ENCODE measurements at places on chromosomes 5 and 9.
A peak's percentile ranks its signal among the peaks of the same experiment; 100 is the strongest.

DNA sequence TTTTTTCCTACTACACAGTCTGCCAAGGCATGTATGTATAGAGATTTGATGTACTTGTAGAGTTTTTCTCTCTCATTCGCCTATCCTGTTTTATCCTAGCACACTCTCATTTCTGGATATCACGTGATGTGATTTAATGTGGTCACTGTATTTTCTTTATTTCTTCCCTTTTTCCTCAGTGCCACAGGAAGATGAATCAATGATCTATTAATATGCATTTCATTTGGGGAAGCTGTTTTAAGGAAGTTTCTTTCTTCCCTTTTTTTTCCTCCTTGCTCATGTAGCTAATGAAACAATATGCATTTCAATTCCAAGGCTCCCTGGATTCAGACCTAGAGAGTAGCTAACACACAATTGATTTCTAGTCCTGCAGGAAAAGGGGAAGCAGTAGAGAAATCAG lies 506.3 kb upstream of the WWC1 start:
- no peak for DNase-seq

DNA sequence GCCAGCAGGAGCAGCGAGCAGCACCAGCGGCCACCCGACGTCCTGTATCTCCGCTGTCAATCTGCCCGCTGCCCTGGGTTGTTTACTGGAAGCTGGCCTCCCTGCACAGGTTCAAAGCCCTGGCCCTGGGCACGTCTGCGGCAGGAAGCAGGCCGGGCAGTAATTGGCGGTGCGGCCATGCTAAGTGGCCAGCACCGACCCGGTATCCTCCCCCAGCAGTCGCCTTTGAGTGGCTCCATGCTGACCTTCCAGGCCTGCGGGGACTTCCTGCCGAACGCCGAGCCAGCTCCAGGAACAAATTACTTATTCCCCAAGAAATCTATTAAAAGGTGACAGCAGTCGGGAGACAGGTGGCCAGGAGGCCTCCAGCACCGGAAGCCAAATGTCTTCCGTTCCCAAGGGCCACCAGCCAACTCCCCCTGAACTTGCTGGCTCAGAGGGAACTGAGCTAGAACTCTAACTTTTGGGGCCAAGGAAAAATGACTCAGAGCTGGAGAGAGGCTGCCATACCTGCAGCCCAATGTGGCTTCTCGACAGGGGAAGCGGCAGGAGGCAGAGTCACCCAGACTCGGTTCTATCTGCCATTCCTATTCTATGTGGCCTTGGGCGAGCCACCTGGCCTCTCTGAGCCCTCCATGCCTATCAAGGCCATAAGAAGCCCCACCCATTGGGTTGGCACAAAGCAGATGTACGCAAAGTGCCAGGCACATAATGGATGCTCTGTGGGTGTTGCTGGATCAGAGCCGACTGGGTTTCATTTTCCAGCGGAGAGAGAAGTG lies 13.7 kb upstream of the PSMB7 start:
- no peak for DNase-seq

DNA sequence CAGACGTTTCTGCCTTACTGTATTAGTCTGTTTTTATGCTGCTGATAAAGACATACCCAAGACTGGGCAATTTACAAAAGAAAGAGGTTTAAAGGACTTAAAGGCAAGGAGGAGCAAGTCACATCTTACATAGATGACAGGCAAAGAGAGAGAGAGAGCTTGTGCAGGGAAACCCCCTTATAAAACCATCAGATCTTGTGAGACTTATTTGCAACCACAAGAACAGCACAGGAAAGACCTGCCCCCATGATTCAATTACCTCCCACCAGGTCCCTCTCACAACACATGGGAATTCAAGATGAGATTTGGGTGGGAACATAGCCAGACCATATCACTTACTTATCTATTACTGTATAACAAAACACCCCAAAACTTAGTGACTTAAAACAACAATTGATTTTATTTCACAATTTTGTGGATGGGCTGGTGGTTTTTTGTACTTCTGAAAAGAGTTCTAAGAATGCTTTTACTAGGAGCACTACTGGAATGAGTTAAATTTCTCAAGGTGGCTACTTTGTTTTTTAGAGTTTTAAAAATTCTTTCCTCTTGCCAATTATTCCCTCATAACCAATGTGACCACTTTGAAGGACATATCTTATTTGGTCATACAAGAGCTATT lies 10.3 kb downstream of the RUSC2 start:
- DNase-seq, result no peak

DNA sequence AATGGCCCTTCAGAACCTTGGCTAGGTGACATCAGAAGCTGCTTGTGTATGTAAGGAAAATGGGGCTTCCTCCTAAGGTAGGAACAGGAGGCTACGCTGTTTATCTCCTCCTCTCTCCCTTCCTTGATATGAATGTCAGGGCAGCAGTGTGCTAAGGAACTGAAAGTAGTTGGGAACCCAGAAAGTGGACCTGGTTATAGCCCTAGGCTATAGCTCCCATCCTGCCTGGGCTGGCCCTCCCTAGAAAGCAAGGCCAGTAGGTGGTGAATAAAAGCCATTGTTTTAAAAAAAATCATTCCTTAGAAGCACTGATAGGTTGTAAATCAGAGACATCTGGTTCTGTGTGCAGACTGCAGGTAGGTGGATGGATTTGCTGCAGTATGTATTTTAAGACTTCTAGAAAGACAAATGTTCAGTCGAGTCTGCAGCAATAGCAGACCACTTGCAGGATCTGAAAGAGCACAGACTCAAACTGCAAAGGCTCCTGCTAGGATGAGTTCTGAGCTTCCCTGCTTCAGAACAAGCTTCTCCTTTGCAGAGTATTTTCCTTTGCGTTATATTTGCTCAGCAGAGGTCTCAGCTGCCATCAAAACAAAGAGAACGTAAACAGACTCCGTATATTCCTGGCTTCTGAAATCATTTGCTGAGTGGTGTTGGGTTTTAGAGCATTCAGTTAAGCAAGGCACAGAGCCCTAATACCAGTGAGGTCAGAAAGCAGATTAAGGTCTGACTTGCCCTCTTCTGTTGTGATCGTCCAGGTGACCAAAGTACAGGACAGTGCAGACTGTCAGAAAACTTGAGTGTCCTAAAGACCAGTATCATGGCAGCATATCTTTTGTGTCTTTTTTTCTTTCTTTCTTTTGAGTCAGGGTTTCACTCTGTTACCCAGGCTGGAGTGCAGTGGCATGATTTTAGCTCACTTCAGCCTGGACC lies 20.1 kb upstream of the CFAP157 start:
- no peak for DNase-seq

- peak; percentile 85 for DNase-seq
Measured at GRCh38 chr9:99823681-99824377, 2.1 kb downstream of the NR4A3 start.

DNA sequence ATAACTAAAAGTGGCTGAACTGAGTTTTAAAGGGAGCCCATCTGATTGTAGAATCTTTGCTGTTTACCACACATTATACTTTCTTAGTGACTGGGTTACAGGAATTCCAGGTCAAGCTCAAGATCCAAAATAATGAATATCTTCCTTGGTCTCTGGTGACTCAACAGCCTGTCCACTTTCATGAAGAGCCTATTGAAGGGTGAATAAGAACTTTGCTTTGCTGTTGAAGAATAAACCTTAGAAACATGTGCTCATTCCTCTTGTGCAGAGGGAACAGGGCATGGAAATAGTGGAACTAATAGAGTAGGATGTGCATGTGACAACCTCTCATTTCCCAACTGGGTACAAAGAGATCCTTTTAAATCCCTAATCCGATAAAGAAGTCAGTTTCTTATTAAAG lies 21.4 kb downstream of the ALDH1A1 start:
- DNase-seq, result no peak

DNA sequence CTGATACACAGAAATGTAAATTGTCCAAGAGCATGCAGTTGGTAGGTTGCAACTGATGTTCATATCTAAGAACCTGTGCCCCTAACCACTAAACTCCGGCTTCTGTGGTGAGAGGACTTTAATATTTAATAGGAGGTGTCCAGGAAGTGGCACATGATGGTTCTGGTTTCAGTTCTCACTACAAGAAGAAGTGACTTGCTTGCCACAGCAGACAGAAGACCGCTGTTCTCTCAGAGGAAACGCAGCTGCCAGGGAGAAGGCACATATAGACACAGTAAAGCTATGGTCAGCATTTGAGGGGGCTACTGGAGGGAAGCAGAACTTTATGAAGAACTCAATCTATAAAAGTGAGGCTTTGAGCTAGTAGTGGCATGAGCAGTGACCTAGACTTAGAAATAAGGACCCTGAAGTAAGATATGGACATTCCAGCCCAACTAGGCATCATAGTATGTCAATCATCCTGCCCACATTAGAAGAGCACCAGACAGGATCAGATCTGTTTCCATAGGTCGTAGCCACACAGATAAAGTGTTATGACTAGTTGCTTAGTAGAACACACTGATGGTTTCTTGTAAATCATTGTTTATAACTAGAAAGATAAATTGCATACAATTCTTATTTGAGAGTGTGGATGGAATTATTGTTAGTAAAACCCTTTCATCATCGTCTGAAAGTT lies 36.4 kb upstream of the DAB2 start:
- DNase-seq, result no peak

- no peak for DNase-seq
Measured at GRCh38 chr9:135878528-135879236, 28.7 kb downstream of the CAMSAP1 start.

DNA sequence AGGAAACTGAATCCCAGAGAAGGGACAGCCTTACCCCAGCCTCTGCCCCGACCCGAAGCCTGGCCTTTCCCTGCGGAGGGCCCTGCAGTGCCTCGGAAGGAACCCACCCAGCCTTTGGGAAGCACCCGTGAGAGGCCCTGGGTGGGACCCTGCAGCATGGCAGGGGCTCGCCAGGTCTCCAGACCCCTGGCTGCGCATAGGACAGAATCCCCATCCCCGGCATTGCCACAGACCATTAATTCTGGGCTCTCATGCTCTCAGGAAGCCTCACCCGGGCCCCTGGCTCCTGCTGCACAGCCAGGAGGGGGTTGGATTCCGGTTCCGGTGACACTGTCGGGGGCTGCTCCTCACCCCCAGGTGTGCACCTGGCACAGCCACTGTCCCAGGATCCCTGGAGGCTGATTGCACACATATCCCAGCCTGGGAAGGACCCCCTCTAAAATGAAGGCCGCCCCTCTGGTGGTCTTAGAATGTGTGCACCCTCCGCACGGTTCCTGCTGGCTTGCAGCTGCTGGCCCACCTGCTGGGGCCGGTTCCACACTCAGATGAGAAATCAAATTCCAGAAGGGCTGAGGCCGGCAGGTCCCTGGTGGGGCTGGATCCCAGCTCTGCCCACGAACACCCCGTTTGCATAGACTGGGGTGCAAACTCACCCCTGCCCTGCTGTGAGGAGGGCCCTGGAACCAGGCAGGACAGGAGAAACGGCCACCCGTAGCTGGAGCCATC lies 4.7 kb downstream of the EGFL7 start:
- no peak for DNase-seq

GRCh38 chr5:88691945-88692868 lies 190.8 kb downstream of the MEF2C start:
- no peak for DNase-seq

GRCh38 chr9:121711797-121712196 lies 60.4 kb downstream of the DAB2IP start:
- DNase-seq, result no peak

- no peak for DNase-seq
Measured at GRCh38 chr5:125357660-125358059, 611.2 kb upstream of the ZNF608 start.

DNA sequence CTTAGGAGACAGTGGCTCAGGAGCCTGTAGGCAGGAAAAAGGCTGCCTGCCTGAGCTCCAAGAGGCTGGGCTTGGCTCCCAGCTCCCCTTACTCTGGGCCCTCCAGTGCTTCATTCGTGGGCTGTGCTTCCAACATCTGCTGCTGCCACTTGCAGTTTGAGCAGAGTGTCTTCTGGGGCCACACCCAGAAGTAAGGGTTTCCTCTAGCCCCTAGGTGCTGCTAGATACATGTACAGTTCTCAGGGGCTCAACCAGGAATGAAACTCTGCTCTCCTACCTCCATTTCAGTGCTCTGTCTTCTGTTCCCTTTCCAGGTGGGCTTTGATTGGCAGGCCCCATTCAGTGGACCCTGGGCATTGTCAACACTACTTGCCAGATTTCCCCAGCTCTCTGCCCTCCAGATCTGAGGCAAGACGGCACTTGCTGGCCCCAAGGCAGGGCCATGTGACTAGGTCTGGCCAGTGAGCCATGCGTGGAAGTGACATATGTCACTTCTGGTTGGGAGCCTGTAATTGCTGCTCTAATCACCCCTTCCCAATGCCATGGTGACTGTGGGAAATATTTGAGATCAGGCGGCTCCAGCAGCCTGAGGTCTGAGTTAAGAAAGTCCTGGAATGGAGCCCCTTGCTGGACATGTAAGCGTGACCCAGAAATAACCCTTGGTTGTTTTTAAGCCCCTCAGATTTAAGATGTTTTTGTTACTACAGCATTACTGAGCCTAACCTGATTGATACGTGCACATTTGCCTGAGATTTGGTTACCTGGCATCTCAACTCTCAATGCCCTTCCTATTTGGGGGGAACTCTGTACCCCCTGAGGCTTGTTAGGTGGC lies 9.4 kb upstream of the BOD1 start:
- DNase-seq, result no peak

DNA sequence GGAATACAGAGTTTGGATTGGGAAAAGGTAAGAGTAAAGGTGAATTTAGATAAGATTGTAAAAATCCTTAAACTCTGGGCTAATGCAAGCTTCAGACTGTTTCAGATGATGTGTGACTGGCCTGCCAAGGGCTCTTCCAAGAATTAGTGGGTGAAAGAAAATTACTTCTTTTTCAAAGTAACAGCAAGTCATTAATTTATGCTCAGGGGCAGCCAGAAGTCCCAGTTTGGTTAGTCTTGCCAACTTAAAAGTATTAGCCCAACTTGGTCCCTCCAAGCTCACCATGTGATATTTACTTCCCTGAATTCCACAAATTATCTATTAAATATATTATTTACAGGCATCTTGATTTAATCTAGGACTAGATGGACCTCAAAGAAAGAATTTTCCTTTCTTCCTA lies 947.8 kb downstream of the NR2F1-AS1 start:
- no peak for DNase-seq

DNA sequence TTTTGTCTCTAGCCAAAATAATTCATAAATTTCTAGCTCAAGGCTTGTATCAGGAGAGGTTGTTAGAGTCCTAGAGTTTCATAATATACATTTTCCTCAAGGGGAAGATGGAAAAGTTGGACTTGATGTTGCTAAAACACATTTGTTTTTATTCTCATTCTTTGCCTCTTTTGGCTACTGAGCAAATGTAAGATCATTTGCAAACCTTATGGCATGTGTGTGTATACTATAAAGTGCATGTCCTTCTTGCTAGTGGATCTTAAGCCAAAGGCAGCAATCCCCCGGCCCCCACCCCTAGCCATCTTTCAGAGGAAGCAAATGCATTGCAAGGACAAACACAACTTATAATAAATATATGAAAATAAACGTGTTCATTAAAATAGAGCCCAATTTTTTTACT lies 43.0 kb downstream of the ADAMTSL1 start:
- DNase-seq, result no peak

GRCh38 chr5:141878186-141878710 lies at the start of gene PCDH1:
Gene PCDH1 (minus strand): TSS chr5:141878410. CDS start chr5:141878262, 148 bp downstream.
- peak; percentile 26 for DNase-seq

DNA sequence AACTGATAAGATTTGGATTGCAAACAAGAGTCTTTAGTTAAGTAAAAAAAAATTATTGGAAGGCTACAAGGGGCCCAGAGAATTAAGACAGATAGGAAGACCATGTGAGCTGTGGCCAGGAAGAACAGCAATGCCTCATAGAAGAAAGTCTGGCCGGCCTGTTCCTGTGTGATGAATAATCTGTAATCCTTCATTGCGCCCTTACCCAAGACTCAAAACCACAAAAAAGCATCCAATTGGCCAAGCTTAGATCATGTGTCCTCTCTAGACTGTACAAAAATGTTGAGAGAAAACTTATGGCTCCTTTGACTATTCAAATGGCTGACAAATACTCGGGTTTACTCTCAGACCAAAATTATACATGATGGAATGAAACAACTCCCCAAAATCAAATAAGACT lies 1383.5 kb downstream of the PTPRD start:
- DNase-seq, result no peak

All from stimulated activated naive CD4-positive, alpha-beta T cell treated with Interleukin-2 at 50 U/mL for 16 hours (primary cell).